ENCODE measurements at places on chromosomes 7 and 10. TPM values are rescaled to one million over a fixed set of nuclear protein-coding genes. Genes with fewer than 3 reads are reported as not detected.

The ABCB1 gene
- 1.7 TPM for total RNA-seq

The WEE2 gene
- total RNA-seq, result not detected

The OPN4 gene
- total RNA-seq, result not detected

The LRWD1 gene
- total RNA-seq, result 15.8 TPM

The FAM25C gene
- total RNA-seq, result not detected
